ENCODE measurements at places on chromosomes 6 and 20. TPM values are rescaled to one million over a fixed set of nuclear protein-coding genes. Genes with fewer than 3 reads are reported as not detected.

ALDH8A1 gene
- 0.50 TPM for total RNA-seq

MUCL3 gene
- total RNA-seq, result not detected

EBF4 gene
- total RNA-seq, result 0.99 TPM

DPM1 gene
- total RNA-seq, result 60.9 TPM

KIFC1 gene
- total RNA-seq, result 5.3 TPM

CTNNBL1 gene
- total RNA-seq, result 28.5 TPM

Measured in fibroblast of lung (primary cell).